ENCODE measurements at places on chromosomes 12 and 14.

GRCh38 chr14:71322655-71323250 lies 415.5 kb downstream of the PCNX1 start:
- peak; percentile 82 for DNase-seq

- peak; percentile 63 for DNase-seq
Observed at GRCh38 chr12:57272337-57273151, 21.6 kb upstream of the STAC3 start.

DNA sequence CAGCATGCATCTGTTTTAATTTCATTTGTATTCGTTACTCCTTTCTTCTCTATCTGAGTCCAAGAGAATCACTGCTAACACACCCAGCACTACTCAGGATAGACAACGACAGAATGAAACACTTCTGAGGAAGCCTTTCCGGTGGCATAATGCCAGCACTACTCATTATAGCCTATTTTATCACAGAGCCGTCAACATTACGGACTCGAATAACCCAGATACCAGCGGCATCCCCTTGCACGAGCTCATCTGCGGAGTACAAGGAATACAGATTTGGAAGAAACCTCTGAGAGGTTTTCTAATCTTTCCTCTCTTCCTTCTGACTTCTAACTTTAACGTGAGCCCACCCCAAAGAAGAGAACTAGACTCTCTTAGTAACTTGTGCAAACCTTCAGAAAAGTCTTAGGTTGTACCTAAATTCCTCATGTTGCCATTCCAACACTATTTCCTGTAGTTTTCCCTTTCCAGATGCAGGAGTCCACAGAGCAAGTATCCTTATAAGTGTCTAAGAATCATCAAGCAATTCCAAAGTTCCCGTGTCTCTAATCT lies 248.1 kb downstream of the APAF1 start:
- no peak for DNase-seq

GRCh38 chr14:74594029-74594428 lies 18.0 kb downstream of the LTBP2 start:
- no peak for DNase-seq

- DNase-seq = peak; percentile 37
Observed at GRCh38 chr12:102958073-102958829, 777 bp downstream of the ASCL1 start.

DNA sequence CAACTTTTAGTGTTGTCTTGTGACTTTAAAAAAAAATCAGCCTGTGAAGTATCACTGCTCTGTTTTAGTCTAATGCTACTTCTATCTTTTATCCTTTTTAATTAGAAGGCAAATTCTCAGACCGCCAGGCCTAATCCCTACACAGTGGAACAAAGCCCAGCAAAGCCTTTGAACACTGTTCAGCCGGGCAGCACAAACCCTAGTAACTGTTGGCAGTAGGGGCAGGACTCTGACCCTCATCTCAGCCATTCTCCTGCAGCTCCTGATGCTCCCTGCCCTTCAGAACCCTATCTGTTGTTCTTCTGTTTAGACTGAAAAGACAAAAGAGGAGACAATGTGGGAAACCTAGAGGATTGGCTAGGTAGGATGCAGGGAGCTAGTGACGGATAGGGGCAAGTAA lies 78.0 kb upstream of the OTX2 start:
- DNase-seq = no peak

DNA sequence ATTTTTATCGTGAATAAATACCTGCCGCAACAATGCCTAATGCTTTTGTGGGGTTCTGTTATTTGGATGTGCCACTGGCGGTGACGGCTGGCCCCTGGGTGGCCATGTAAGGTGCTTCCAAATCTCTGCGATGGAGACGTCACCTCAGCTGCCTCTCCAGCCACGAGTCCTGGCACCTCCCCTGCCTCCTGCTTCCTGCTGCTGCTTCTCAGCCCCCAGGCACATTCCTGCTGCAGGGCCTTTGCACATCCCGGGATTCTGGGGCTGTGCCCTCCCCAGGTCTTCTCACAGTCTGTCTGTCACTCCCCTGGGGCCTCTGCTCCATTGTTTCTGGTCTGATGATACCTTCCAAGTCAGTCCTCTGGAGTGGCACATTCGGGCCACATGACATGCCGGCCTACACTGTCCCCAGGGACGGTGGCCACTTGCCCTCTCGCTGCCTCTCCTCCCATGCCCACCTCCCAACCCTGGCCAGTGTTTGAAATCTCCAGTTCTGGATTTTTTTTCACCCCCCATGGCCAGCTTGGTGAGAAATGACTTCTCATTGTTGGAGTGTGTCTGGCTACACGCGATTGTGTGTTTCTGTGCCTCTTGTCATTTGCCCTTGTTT lies 151.8 kb downstream of the KIF26A start:
- DNase-seq = no peak

Measured in muscle of leg (tissue), 16 donors.